ENCODE measurements at places on chromosomes 13 and 19.
A peak's percentile ranks its signal among the peaks of the same experiment; 100 is the strongest.

DNA sequence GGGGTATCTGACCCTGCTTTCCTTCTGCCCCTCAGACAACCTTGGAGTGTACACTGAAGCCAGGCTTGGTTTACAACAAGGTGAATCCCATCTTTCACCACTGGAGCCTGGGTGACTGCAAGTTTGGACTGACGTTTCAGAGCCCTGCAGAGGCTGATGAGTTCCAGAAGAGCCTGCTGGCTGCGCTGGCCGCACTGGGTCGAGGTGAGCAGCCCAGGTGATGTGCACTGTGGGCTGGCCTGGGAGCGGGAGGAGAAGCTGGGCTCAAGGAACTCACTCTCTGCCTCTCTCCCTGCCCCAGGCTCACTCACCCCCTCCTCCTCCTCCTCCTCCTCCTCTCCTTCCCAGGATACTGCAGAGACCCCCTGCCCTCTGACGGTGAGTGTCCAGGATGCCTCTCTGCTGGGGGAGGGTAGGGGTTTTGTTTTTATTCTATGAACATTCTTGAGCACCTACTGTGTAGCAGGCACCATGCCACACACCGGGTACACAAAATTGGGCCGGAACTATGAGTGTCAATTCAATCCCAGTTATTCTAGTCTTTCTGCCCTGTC, 3.5 kb downstream of the SPRED3 start:
- no peak for DNase-seq

DNA sequence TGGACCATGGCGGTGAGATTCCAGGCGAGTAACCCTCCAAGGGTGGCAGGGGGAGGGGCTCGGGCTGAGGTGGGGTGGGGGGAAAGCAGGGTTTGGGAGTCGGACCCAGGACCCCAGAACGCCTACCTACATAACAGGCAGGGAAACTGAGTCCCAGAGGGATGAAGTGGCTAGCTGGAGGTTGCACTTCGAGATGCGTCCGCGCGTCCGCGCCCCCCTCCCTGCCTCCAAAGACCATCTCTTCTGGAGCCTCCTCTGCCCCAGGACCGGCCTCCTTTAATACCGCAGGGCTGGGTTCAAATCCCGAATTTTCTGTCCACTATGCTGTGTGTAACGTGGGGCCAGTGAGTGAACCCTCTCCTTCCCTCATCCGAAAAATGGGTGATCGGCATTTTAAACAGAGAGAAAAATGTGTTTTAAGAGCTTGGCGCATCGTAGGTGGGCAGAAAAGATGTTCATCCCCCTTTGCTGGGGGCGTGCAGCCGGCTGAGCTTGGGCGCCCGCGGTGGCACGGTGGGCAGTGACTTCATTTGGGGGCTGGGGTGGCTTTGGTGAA, 13.8 kb downstream of the TJP3 start:
- DNase-seq, result no peak

- no peak for DNase-seq
Observed at GRCh38 chr19:46031781-46032596, 8.8 kb downstream of the IGFL4 start.

- DNase-seq, result no peak
Observed at GRCh38 chr19:18263324-18264136, 10.7 kb downstream of the IQCN start.

DNA sequence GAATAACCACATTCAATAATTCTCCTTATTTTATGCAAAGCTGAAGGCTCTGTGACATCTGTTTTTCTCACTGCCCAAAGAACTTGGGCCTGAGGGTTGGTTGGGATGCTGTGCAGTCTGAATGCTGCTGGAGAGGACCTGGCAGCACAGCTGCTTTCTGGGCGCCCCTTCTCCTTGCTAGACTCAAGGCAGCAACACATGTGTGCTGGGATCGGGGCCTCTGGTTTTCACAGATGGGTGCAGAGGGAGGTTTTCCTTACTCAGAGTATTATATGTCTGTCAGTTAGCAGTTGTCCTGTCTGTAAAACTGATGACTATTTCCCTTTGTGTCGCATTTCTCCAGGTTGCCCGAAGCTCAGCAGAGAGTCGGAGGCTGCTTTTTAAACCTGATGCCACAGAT, 53.2 kb upstream of the TEX29 start:
- DNase-seq, result no peak

- DNase-seq, result peak; percentile 11
Observed at GRCh38 chr13:112879283-112879833, 89.7 kb upstream of the MCF2L start.

DNA sequence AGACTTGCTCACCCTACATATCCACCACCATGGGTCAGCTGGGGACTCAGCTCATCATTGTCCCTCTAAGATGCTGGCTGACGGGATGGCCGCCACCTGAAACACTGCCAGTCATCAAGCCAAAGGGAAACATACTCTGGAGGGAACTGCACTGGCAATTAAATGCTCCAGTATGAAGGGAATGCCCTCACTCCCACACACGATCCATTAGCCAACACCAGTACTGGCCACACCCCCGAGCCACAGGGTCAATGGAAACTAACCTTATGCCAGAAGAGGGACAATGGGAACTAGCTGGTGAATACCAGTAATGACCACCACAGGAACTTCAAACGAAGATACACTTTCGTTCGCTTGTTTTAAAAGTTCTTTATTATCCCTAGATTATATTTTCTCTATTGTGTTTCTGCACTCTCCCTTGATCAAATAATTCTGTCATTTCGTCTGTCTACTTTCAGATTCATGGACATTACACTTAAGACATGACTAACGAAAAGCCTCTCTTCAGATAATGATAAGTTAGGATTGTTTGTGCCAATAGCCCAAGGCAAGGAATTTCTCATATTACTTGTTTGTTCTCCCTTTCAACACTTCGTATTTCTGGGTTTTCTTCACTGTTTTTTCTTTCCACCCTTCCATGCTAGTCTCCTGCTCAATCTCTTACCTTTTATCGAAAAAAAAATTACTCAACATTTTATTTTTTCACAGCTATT, 1.7 kb upstream of the ZNF507 start:
- DNase-seq, result no peak

DNA sequence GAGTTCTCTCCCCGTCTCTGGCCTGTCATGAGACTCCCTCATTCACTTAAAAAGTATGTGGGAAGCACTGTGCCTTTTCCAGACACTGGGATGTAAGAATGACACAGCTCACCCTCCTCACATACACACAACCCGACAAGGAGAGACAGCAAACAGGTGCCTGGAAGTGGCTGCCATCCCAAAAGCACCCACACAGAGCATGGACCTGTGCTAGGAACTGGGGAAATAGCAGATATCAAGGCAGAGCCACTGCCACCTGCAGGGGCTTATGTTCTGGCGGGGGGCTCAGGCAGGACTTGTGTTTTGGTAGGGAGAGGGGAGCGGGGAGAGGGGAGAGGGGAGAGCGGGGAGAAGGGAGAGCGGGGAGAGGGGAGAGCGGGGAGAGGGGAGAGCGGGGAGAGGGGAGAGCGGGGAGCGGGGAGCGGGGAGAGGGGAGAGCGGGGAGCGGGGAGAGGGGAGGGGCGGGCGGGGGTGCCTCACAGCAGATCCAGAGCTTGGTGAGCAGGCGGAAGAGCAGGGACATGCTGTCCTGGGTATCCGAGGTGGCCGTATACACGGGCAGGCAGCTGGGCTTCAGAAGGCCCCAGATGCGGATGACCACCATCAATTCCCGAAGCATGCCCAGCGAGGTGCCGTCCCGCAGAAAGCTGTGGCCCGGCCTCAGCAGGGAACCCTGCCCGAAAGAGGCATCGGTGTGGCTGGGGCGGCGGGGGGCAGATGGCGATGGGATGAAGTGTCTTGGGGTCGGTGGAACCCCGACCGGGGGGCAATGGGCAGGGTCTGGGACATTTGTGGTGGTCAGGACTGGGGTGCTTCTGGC, 12.2 kb downstream of the CFD start:
- no peak for DNase-seq

DNA sequence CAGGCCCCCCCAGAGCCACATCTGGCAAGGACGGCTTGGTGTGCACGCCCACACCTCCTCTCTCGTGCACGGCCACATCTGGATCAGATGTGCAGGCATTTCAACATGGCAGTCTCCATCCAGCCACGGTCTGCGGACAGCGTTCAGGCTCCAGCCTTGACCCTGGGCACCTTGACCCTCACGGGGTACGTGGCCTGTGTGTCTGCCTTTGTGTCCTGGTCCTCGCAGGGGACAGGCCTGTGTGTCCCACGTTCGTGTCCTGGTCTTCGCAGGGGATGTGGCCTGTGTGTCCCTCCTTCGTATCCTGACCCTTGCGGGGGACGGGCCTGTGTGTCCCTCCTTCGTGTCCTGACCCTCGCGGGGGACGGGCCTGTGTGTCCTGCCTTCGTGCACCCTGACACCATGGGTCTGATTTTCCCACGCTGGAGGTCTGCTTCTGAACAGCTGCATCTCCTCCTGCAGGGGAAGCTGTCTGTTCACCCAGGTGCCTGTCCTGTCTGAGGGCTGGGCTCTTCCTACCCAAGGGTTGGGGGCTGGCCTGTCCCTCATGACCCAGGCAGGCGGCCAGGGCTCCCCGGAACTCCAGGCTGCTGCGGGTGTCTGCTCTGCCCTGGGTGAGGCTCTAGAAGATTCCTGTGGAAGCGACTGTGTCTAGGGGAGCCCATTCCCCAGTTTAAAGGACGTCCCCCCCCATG, 25.3 kb downstream of the RASA3 start:
- DNase-seq, result no peak

GRCh38 chr19:18536475-18536874, 6.9 kb downstream of the FKBP8 start:
- no peak for DNase-seq

GRCh38 chr13:97875911-97876310, 77.6 kb upstream of the IPO5 start:
- DNase-seq, result no peak

- no peak for DNase-seq
Observed at GRCh38 chr13:50376895-50377575, 361.8 kb downstream of the KCNRG start.

DNA sequence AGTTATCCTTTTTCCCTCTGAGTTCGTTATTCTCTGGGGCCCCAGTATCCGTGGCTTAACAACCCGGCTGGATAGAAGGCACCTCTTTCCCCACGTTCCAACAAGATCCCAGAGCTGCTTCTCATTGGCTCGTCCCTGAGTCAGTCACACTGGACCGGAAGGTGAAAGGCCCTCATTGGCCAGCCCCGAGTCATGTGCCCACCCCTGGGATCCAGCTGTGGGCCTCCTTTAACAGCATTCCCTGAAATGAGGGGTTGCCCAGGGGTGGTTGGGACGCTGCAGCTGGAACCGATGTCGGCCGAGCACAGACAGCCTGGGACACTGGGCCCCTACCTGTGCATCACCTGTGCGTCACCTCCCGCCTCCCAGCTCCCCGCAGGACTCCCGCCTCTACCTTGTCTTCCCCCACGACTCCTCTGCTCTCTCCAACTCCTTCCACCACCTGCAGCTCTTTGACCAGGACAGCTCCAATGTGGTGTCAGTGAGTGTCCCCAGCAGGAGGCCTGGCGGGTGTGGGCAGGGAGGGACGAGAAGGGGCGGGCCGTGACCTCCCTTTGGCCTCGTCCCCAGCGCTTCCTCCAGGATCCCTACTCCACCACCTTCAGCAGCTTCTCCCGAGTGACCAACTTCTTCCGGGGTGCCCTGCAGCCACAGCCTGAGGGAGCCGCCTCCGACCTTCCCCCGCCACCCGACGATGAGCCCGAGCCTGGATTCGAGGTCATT, 4.3 kb downstream of the TBC1D17 start:
- no peak for DNase-seq

GRCh38 chr13:100129605-100130004, 40.7 kb downstream of the PCCA start:
- no peak for DNase-seq

DNA sequence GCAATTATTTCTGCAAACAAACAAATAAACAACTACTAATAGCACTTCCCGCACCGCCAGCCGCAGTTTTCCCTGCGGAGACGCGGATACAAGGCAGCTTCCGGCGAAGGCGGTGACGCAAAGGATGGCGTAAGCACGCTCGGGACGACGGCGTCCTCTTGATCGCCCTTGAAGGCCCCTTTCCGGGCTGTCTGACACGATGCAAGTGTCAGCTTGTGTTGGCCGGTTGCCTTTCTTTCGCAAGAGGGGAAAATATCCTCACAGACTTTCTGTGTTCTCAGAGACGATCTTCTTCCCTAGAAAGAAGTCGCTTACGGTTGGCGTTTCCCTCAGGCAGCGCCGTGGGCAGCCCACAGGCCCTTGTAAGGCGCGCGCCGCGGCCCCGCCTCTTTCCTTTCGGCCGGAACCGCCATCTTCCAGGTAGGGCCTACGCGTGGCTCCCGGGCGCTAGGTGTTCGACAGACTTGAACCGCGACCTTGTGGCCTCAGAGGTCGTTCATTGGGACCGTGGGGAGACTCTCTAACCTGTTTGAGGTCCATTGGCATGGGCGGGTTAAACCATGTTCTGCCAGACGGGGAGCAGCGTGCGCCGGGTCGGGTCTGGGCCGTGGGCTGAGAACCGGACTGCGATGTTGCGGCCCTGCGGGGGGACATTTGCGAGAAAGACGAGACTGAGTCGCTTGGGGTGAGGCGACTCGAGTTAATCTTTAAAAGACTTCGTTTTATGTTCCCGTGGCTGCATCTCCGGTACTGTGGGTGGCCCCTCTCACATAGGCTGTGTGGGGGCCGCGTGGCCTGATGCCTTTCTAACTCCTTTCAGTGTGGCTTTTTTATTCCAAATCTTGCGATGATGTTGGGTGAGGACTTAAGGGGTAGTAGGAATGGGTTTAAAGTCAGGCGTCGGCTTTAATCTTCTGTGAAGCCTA, at the start of gene RPL21:
Gene RPL21 (plus strand): TSS at position 393 of the 926 bp plus-strand sequence. CDS start 2,219 bp downstream, outside the sequence.
- DNase-seq, result peak; percentile 93

- no peak for DNase-seq
Observed at GRCh38 chr13:46905249-46905648, 8.4 kb upstream of the HTR2A start.

DNA sequence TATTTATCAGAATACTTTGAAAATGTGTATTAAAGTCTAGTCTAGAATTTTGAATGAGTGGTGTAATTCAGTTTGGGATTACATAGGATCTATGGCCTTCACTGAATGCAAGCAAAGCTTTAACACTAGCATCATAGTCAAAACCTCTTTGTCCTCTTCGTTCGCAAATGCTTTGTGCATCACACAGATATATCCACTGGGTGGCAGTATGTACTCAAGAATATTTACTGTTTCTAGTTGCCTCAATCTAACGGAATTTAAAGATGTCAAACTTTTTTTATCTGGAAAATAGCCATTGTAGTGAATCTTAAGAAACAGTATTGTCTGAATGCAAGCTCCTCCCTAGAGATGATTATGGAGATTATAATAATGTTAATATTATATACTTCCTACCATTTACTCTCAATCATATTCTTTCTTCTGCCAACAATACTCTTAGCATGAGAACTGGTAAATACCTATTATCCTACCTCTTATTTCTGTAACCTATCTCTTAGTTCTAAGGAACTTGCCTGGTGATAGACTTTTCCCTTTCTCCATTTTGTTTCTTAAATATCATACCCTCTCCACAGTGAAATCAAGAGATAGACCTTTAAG, 25.8 kb downstream of the LACC1 start:
- peak; percentile 29 for DNase-seq

Data from activated naive CD4-positive, alpha-beta T cell treated with anti-CD3 and anti-CD28 coated beads, Interleukin-2, amount 10 ng/mL, durations not matched to agents 7 days and 5 days (primary cell).